Upper lobe of right lung (tissue), 1 donor: ENCODE measurements at places on chromosomes 2 and 18. TPM values are rescaled to one million over a fixed set of nuclear protein-coding genes. Genes with fewer than 3 reads are reported as not detected.

Gene COX7A2L
- 80.7 TPM for total RNA-seq

Gene OSR1
- 9.7 TPM for total RNA-seq

Gene SNORC
- total RNA-seq, result 0.96 TPM

Gene CDH2
- total RNA-seq, result 1.8 TPM

Gene CFC1
- 0.38 TPM for total RNA-seq

Gene SDC1
- 148 TPM for total RNA-seq

- DNase-seq, result no peak
Observed at GRCh38 chr18:80259610-80260009, 12.3 kb upstream of the PARD6G start.

DNA sequence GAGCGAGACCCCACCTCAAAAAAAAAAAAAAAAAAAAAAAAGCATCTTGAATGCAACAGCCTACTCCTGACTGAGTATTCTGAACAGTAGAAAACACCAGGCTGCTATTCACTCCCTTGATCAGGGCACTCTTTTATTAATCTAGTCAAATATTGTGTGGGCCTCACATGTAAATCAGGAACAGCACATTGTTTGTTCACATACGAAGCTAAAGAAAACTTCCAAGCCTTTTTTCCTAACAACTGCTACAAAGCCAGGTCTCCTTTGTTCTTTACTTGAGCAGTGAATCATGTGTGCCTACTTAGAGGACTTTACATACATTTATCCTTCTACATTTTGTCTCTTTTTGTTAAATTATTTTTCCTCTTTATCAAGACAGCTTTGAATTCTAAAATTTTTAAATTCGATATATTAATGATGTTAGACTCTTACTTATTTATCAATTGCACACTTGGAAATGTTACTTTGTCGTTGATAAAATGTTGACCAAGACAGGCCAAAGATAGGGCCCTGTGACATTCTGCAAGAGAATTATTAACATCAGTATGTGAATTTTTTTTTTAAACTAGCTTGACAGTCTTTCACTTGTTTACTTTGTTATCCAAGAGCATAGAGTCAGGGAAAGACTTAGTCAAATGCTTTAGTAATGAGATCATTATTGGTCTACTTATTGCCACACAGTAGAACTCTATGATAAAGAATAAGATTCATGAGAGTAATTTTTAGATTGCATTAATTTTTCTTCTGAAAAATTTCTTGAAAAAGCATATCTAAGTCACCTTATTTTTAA is 13.2 kb downstream of the SPATS2L start:
- no peak for DNase-seq

GRCh38 chr2:190618030-190618429 is 30.9 kb upstream of the NAB1 start:
- no peak for DNase-seq

GRCh38 chr2:7852546-7852945 is 829.3 kb upstream of the ID2 start:
- DNase-seq, result no peak

DNA sequence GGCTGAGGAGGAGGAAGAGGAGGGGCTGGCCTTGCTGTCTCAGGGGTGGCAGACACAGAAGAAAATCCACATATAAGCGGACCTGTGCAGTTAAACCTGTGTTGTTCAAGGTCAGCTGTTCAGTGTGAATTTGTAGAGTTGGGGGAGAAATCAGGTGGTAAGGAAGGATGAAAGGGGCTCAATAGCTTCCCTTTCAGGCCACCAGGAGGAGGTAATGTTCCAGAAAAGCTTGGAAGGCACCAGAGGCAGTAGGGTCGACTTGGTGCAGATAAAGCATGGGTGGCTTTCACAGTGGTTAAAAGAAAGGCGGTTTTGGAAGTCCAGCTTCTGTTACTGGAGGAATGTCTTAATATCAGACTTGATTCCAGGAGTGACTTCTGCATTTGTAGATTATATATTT is 167.4 kb downstream of the THSD7B start:
- no peak for DNase-seq

DNA sequence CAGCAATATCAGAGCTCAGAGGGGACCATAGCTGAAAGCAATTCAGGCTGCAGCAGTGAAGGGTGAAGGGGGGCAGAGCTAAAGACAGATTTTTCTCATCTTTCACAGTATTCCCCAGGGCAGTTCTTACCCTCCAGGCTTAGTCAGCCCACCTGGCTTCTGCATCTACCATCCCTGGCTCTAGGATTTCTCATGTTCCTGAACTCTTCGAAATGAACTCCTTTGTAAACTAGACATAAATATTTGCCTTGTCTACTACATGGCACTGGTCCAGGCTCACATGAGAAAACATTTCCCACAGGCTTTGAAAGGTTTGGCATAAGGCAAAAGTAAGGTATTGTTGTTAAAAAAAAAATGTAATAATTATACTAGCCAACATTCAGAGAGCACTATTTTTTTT is 23.6 kb upstream of the NEB start:
- DNase-seq, result no peak

DNA sequence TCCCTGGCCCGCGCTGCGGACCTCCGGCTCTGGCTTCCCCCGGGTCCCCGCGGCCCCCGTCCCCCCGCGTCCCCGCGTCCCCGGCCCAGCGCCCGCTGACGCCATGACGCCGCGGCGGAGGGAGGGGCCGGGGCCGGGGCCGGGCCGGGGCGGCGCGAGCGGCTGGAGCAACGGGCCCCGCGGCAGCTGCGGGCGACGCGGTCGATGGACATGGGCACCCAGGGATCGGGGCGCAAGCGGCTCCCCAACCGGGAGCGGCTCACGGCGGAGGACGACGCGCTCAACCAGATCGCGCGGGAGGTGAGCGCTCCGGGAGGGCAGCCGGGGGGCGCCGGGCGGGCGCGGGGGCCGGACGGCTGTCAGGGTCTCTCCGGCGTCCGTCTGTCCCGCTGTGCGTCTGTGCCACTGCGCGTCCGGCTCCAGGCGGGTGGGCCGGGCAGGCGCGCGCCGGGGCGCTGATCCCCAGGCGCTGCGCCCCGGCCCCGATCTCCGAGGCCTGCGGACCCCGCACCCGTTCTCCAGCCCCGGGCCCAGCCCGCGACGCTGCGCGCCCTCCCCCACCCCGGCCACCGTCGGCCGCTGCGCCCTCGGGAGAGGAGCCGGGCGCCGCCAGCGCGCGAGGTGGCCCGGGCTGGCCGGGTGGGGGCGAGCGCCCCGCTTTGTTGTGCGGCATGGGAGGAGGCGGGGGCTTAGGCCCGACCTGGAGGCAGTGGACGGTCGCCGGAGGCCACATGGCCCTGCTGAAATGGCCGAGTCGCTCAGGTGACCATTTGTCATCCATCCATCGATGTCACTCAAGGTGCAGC is at the start of gene LRRFIP1:
Gene LRRFIP1, plus strand, starts transcription at position 147 of the 806 bp plus-strand sequence. Its CDS starts 58 bp downstream, at position 205.
- DNase-seq, result peak; percentile 80

GRCh38 chr2:239386872-239387445 is 13.9 kb downstream of the HDAC4 start:
- peak; percentile 56 for DNase-seq

- no peak for DNase-seq
Observed at GRCh38 chr2:157747695-157748370, 119.2 kb upstream of the ACVR1C start.

DNA sequence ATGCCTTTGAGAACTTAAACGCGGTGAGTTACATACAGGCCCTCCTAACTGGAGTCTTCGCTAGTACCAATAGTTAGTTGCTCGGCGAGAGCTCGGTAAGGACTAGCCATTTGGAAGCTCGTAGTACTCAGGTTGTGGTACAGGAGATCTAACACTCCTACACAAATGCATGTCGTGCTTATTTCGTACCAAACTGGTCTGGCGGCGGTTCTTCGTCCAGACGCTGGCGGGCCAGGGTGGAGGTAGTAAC is 346 bp upstream of the VRK2 start:
- no peak for DNase-seq
